Caki2 (cell line): ENCODE measurements at places on chromosomes 7 and 10. TPM values are rescaled to one million over a fixed set of nuclear protein-coding genes. Genes with fewer than 3 reads are reported as not detected.

DNA sequence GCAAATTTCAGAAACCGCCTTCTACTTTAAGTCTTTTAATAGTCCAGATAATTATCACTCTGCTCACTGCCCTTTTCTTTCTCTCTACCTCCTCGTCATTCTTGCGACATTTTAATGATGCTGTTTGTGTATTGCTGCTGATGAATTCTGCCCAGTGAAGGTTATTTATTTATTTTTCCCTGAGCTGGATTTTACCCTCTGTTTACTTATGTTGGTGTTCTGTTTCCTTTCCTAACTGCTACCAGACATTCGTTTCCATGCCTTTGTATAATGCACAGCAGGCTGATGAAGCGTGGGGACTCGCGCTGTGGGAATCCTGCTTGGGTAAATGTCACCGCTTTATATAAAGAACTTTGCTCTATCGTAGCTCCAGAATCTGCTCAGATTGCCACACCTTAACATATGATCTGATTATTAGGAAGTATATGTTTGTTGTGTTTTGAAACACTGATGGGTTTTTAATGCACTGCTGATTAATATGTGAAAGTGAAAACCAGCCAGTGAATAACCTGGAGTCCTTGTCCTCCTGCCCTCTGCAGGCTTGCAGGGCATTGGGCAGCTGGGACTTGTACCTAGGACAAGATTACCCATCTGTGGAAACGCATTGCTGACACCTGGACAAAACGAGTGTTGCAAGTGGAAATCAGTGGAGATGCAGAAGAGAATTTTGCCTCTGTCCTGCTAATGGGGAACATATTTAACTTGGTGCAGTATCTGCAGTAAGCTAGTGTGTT is 291.5 kb downstream of the SDK1 start:
- no peak for DNase-seq

GRCh38 chr7:38686888-38687287 is 55.7 kb upstream of the AMPH start:
- no peak for DNase-seq

GRCh38 chr10:62019685-62020359 is 118.3 kb downstream of the ARID5B start:
- DNase-seq, result no peak

DNA sequence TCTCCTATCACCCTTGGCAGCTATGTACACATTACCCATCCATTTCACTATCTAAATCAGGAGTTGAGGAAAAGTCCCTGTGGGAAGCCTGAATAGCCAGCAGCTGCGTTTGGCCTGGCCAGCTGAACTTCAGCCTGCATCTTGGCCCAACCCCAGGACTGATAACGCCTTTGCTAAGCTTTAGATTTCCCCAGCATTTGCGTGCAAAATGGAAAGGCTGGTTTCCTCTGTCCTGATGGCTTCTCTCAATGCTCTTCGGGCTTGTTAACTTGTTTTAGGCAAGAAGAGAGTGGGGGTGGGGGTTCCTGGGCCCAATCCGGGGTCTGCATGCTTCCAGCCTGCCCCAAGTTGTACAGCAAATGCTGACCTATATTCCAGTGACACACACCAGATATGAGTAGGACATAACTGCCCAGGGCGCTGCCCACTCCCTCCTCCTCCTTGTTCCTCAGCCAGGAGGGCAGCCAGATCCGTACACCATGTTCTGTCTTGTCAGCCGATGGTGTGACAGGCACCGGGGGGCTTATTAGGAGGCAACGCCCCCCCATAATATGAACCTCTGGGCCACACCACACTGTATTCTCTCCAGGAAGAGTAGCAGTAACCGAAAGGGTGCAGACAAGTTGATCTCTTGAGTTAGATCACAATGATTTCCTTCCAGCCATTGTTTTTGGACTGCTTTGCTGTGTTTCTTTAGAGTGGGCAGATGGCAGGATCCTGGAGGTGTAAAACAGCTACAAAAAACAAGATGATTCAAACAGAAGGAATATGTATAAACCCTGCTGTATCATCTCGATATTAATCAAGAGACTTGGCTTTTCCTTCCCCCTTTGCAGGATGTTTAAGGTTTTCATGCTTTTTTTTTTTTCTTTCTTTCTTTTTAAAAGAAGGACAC is 339.0 kb downstream of the RNLS start:
- no peak for DNase-seq

GRCh38 chr7:81467964-81468363 is 301.9 kb downstream of the HGF start:
- no peak for DNase-seq

DNA sequence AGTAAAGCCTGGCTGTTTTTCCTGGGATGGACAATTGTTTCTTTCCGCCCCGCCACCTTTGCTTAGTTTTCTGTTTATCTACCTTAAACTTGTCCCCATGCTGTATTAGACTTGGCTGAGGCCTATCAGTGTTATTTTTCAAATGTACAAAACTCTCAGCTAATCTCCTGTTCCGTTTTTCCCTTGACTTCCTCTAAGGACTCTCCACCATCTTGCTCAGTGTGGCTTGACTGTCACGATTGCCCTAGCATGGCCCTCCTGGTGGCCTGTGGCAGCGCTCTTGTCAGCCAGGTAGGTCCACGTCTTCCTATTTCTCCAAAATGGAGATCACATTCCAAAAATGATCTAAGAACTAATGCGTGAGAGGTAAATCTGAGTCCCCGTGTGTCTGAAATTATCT is 36.7 kb downstream of the BAIAP2L1 start:
- no peak for DNase-seq

DNA sequence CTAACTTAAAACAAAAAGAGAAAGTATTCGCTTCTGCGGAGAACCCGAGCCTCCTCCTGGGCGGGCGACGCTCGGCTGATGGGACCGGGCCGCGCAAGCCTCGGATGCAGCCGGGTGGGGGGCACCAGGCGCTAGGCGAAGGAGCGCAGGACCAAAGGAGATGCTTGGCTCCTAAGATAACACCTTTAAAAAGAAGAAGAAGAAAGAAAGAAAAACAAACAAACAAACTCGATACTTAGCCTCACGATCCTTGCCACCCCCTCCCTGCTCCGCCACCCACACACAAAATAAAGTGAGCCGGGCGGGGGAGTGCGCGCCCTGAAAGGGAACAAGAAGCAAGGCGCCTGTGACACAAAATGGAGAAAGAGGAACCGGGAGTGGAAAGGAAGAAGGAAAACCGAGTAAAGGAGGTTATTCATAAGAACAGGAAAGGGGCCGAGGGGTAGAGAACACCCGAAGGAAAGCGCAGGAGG is 34.0 kb upstream of the EBLN1 start:
- peak; percentile 36 for DNase-seq

DNA sequence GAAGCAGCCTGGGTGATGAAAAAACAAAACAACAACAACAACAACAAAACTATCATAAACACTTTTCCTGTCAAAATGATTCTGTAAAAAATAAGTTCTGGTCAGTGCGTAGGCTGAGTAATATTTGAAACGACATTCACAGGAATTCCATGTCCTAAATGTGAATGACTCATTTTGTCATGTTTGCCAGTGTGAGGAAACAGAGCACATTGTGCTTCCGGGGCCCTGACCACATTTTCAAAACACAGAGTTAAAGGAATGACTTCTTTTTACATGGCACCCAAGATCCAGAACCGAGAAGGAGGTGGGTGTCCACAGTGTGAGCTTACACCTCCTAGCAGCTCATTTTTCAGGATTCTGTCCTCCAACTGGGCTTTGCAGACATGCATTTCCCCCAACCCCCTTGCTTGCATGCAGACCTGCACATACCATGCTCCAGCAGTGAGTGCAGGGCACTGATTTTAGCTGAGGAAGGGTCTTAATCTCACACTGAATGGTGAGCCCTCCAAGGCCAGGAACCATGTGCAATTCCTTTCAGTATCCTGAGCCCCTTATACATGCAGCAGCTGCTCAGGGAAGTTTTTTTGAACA is 3.0 kb downstream of the CLRN3 start:
- no peak for DNase-seq

DNA sequence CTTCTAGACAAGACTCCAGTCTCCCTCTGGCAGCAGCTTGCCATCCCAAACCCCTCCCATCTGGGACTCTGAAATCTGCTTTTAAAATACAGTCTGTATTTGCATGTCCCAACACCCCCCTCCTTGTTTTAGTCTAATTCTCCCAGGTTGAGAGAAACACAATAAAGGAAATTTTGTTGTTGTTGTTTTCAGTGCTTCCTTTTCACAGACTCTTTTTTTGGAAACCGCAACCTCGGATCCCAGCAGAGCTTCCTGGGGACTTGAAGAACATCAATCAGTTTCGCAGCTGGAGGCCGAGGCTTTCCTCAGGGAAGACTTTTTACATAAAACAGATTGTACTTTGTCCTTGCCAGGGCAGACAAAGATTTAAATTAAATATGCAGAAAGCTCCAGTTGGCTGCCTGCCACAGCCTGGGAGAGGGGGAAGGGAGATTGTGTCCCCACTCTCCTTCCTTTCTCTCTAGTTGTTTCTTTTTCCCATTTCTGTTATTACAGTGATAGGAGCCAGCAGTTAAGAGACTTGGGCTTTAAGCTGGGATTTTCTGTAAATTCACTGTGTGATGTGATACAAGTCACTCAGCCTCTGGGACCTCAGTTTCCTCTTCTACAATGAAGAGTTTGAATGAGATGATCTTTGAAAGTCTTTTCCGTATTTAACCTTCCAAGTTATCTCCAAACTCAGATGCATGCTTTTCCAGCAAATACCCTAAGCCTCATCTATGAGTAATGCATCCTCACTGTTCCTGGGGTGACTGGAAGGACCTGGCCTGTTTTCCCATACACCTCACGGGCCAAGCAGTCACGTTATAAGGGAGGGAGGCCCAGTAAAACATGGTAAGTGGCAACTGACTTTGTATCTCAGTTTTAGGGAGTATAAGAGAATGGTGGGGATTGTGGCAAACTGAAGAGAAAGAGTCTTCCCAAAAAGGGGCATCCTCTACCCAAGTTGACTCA is 192.3 kb downstream of the REEP3 start:
- DNase-seq, result peak; percentile 63

DNA sequence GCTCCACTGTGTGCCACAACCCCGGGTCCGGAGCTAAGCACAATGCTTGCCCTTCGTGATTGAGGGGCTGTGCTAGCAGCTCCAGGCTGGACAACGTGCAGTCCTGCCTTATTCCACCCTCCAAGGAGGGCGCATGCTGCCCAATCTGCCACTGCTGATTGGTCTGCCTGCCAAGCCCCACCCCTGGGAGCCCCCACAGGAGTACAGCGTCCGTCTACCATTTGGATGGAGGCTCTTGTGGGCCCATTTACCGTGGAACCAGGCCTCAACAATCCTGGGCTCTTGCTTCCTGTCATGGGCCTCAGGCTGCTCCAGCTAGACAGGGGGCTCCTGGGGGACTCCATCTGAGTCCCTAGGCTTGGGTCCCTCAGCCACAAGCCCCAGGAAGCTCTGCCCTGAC is 173.3 kb downstream of the SLIT1 start:
- no peak for DNase-seq

GRCh38 chr7:157396316-157397035 is 59.7 kb downstream of the DNAJB6 start:
- DNase-seq, result no peak

DNA sequence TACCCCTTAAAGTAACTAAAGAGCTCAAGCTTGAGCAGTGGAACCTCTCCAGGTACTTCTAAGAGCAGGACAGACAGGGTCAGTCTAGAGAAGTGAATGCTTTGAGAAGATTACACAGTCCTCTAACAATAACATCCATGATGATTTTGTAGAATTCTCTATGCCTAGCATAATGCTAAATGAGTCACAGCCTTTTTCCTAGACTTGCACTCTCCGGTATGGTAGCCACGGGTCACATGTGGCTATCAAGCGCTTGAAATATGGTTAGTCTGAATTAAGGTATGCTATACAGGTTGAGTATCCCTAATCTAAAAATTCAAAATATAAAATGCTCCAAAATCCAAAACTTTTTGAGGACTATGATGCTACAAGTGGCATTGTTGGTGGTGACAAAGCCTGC is 166.6 kb upstream of the MKLN1 start:
- no peak for DNase-seq

- DNase-seq, result no peak
Measured at GRCh38 chr10:67119651-67120050, 193.8 kb downstream of the LRRTM3 start.

DNA sequence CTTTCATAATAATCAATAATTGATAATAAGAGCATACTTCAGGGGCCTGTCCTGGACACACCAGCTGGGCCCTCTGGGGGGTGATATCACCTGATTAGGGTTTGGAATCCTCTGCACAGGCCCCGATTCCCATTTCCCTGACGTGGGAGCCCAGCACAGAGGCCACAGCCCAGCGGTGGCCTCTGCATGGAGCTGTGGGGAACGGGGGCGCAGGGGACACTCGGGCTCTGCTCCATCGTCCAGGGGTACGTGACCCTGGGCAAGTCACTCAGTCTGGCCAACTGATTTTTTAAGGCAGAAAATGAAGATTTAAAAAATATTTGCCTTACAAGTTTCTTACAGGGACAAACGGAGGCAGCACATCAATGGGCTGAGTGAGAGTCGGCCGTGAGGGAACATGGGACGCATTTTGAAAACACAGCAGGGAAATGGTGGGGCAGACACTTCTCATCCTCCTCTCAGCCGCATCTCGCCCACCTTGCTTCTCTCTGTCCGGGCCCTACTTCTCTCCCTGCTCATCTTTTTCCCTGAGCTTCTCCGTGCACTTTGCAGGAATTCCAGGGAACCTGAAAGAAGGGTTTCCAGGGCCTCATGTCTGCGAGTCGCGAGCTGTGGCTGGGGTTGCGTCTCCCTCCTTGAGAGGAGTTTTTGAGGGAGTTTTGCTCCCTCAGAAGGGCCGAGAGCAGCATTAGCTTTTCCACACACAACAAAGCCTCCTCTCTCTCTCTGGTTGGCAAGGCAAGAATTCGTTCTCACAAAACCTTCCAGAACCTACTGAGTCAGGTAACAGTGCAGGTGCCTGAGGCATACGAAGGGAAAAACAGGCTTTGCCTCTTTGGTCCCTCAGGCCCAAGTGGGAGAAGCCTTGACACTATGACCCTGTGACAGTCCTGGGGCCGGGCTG is 312.0 kb downstream of the WDR37 start:
- DNase-seq, result no peak

DNA sequence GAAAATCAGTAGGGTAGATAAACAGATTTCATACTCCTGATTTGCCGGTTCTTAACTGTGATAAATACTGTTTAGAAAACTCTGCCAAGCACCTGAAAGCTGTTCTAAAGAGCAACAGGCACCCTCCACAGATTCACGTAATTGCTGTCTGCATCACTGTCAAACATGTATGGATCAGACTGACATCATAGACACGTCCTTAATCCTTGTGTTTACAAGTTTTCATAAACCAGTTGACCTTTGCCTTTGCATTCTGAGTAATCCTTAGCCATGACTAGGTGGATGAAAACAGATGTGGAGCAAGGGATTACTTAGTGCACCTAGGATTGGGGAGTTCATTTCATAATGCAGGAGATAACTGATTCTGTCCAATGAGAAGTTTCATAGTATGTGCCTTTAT is 41.6 kb downstream of the SLC39A12 start:
- no peak for DNase-seq

GRCh38 chr10:53356616-53357349 is 584.2 kb upstream of the MBL2 start:
- no peak for DNase-seq

SPDYE2 gene
- total RNA-seq, result not detected in 2 replicates

GIMAP1 gene
- total RNA-seq, result not detected in 2 replicates

OR9A2 gene
- not detected in 2 replicates for total RNA-seq

FBXL13 gene
- total RNA-seq, result 0.34 TPM in 1 of 2 replicates, not detected in the other

MACC1 gene
- not detected in 2 replicates for total RNA-seq

C10orf105 gene
- not detected in 2 replicates for total RNA-seq

SH2D4B gene
- total RNA-seq, result not detected in 2 replicates

ECD gene
- 44.6 and 45.7 TPM in 2 replicates for total RNA-seq
